ENCODE measurements at places on chromosomes 1 and 21.

GRCh38 chr1:26768755-26769154 lies 19.0 kb upstream of the PIGV start:
- peak; percentile 50 for DNase-seq

- DNase-seq: peak; percentile 75
Observed at GRCh38 chr1:94698759-94699502, 121.2 kb upstream of the SLC44A3 start.

GRCh38 chr1:112872551-112872962 lies 83.4 kb downstream of the SLC16A1 start:
- DNase-seq: no peak

DNA sequence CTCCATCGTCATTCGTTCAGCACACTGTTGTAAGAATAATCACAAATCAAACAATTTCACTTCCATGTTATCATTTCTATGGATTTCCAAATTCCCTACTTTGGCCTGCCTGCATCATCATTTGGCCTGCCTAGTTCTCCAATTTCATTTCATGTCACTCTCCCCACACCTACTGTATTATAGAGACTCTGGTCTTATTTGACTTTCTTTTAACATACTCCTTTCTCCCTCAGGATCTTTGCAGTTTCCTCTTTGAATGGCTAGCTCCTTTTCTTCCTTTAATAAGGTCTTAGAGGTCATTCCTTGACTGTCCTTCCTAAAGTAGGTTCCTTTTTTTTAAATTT lies 36.3 kb upstream of the PODN start:
- no peak for DNase-seq

- DNase-seq: no peak
Observed at GRCh38 chr1:186896211-186896610, 67.5 kb downstream of the PLA2G4A start.

GRCh38 chr1:220458936-220459335 lies 69.0 kb upstream of the MARK1 start:
- DNase-seq: no peak

GRCh38 chr1:183654706-183655105 lies 1.6 kb upstream of the APOBEC4 start:
- DNase-seq: no peak

DNA sequence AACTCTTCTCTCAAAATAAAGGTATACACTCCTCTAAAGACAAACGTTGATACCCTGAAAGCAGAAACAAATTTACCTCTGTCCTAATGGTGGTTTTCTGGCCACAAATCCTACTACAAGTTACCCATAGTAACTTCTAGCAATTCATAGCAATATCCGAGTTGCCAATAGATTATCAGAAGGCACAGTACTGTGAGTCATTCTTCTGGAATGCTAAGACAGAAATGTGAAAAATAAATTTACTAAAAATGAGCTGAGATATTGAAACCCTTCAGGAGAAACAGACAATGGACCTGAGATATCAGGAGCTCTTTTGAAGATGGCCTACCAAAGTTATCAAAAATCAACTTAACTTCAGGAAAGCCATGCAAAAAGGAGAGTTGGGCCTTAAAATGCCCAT lies 715.0 kb upstream of the ADAMTS5 start:
- DNase-seq: no peak

DNA sequence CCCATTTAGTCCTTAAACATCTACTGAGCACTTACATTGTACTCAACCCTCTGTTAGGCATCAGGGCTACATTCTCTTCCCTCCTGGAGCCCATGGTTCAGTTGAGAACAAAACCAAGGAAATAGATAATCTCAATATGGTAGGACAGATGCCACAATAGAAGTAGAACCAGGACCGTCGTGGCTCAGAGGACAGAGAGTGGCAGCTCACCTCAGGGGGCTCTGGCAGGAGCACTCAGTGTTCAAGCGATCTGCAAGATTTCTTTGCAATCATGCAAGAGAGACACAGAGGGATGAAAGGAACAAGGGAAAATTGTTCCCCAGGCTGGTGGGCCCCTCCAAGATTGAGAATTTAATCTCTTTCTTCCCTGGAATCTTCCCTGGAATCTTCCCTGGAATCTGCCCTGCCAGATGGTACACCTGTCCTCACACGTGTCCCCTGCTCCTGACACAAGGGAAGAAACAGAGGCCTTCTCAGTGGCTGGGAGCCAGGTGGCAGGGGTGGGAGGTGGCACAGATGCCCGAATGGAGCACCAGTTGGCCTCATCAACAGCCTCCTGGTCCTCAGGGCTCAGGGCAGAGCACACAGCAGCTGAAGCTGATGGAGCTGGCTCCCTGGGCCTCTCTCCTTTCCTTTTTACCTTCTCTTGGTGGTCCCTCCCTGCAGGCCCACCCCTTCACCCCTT lies 135.4 kb downstream of the PLXNA2 start:
- DNase-seq: no peak

GRCh38 chr1:150178548-150178947 lies 28.8 kb downstream of the PLEKHO1 start:
- no peak for DNase-seq

DNA sequence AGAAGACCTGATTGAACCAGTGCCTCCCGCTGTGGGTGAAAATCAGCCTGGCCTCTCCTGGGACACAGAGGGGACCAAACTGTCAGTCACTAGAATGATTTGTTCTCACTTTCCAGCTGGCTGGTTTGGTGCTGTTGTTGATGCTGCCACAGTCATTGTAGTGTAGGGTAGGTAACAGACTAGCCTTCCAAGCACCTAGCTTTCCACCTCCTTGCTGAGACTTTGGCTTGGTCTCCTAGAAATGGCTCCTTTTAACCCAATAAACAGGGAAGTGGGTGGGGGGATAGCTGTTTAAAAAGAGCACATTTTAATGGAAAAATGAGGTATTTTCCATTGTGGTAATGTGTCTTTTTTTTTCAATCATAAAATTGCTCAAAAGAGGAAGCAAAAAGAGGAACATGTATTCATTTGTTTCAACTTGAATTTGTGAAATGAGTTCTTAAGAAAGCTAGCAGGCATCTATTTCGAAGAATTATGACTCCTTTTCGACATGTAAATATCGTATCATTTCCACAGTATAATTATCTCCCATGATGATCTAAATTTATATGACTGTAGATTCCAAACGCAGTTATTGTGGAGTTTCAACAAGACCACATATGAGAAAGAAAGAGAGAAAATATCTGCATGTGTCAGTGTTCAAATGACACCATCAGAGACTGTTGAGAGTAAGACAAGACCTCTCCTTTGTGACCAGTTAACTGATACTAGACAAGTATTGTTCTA lies 190.1 kb downstream of the HLX start:
- no peak for DNase-seq

DNA sequence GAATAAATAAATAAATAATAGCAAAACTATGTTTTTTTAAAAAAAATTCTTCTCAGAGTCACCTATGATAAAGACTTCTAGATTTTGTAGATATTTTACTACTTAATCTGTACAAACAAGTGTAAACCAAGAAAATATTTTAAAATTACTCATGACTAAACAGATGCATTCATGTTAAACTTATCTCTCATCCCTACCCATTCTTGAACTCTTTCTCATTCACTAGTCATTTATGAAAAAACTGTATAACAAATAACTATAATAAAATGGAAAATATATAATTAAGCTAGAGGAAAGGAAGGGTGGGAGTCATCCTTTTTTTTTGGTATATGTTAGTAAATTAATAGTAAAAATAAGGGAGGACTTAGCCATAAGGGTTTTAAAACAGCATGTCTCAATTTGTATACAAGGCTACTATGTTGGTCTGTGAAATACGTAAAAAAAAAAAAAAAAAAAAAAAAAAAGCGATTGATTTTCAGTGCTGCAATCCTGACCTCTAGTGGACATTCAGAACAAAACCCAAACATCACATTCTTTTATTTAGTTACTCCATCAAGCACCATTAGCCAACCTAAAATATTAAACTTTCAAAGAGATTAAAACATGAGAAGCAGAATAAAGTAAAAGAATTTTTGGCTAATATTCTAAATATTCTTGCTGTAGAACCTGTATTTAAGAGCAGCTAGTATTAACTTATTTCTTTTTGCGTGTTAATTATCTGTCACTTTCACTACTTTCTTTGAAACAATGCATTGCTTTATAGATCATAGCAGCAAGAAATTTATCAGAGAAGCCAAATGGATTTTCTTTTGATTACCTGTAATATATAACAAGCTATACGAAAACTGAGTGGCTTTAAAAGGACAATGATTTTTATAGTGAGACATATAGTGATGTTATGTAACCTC lies 255.8 kb upstream of the CACYBP start:
- peak; percentile 46 for DNase-seq

- DNase-seq: no peak
Observed at GRCh38 chr1:218900615-218901014, 273.1 kb upstream of the LYPLAL1 start.

DNA sequence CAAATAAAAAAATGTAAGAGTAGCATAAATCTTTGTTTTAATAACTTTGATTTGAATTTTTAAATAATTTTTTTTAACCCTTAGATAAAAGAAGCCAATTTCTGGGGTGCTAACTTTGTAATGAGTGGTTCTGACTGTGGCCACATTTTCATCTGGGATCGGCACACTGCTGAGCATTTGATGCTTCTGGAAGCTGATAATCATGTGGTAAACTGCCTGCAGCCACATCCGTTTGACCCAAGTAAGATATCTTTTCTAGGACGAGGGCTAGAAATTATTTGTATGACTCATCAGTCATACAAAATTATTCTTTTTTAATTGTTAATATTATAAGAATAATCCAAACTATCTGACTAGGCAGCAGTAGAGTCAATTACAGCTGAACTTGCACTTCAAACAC lies 71.2 kb downstream of the GPR161 start:
- DNase-seq: no peak

- DNase-seq: no peak
Observed at GRCh38 chr1:156643049-156643777, 1.3 kb downstream of the BCAN start.

GRCh38 chr1:32362474-32363313 lies at the start of the genes FAM229A and TSSK3:
FAM229A (minus strand) TSS chr1:32362485; CDS start chr1:32362091, 394 bp downstream.
TSSK3 (plus strand) TSS chr1:32362539; CDS start chr1:32362702, 163 bp downstream.
- DNase-seq: no peak
